ENCODE measurements at places on chromosomes 16 and 17.

GRCh38 chr17:7136266-7136877, 21.8 kb upstream of the ASGR2 start:
- no peak for DNase-seq

DNA sequence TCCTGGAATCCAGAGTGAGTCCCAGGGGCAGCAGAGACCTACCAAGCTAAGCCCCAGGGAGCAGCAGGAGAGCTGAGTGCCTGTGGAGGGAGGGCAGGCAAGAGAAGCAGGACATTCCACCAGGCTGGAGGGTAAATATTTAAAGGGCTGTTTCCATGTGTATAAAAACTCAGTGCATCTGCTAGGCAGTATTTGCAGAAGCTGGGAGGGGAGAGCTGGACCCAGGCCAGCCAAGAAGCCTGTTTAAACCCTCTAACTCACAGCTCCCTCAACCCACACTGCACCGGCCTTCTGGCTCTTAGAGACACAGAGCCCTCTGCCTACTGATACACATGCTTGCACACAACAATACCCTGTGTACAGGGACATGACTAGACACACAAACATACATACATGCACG, 22.5 kb upstream of the TMEM132E start:
- DNase-seq: no peak

DNA sequence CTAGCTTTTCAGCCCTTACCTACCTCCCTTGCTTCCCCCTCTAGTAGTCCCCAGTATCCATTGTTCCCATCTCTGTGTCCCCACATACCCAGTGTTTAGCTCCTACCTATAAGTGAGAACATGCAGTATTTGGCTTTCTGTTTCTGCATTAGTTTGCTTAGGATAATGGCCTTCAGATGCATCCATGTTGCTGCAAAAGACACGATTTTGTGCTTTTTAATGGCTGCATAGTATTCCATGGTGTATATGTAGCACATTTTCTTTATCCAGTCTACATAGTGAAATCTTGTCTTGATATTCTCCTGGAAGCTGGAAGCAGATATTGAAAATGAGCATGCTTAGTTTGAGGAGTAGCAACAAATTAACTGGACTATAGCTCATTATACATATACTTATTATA, 45.7 kb upstream of the TANC2 start:
- no peak for DNase-seq

- DNase-seq: no peak
Measured at GRCh38 chr16:85537795-85538401, 75.2 kb upstream of the GSE1 start.

- DNase-seq: no peak
Measured at GRCh38 chr17:76551685-76552084, 11.8 kb downstream of the PRCD start.

DNA sequence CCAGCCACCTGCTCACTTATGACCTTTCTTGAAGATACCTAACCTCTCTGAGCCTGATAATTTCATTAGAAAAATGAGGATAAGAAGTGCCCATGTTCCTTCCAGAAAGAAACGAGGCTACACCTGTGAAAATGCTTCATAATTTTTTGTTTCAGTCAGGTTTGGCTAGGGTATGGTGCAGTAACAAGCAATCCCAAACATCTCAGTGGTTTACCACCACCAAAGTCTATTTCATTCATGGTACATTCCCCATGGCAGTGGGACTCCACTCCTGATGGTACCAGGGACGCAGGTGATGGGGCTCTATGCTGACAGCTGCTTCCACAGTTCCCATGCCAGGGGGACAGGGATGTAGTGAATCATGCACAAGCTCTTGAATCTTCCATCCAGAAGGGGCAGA, 147.6 kb upstream of the CES5A start:
- no peak for DNase-seq

DNA sequence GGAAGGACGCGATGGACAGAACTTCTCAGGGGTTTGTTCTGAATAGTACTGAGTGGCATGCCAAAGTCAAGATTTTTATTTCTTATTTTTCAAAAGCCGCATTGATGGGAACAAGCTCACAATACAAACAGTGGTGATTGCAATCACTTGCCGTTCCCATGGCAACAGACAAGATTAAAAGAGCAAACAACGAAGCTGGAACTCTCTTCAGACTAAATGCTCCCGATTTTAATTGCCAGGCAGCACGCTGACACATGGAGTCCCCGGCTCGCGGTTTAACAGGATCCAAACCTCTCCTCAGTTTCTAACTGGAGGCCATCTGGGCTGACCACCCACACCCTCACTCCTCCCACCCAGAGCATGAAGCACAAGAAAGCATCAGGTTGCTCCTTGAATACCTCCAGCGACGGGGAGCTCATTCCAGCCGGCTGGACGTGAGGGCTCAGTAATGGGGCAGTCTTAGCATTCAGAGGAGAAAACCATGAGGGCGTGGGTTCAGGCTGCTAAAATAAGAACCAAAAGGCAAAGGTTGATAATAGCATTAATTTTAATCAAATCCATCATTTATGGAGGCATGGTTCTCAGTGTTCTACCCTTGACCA, 41.5 kb downstream of the AIPL1 start:
- no peak for DNase-seq

DNA sequence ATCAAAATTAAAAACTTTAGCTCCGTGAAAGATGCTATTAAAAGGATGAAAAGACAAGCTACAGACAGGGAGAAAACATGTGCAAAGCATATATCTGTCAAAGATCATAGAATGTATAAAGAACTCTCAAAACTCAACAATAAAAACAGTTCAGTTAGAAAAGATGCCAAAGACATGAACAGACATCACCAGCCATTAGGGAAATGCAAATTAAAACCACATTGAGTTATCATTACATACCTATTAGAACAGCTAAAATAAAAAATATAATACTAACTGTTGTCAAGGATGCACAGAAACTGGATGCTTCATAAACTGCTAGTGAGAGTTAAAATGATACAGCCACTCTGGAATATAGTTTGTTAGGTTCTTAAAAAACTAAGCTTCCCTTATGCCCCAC, 58.8 kb downstream of the NFATC3 start:
- no peak for DNase-seq

DNA sequence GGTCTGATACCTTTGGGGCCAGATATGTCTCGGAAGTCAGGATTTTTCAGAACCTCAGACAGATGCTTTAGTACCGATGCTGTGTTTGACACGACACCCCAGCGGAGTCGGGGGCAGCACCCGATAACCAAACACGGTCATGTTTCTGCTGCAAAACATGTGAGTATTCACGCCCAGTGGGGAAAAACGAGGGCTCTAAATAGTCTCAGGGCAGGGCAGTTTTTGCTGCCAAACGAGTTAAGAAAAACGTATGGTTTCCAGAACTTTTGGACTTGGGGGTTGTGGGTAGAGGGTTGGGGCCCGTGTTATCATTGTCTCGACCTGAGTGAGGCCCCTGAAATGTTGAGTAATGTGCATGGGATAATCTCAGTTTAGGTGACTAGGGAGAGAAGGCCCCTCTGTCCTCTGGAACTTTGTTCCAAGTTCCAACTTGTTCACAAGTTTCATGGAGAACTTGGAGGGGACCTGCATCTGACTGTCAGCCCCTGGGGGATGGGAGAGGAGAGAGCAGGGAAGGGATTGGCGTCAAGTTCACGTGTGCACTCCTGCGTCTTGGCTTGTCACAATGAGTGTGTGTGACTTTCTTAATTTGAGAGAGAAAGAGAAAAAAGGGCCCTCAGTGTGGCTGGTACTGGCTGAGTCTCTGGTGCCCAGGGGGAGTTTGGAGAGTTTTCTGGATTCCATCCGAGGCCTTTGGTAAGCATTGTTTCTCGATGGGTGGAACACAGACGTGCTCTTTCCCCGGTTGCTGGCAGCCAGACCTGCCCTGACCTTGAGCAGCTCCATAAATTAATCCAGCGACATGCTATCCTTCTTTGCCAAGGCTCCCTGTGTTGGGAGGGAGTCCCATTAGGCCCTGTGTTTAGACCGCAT, 83.9 kb upstream of the CIBAR2 start:
- DNase-seq: no peak

Measured in HuH-7 (cell line).